ENCODE measurements at places on chromosomes 2 and 18. TPM values are rescaled to one million over a fixed set of nuclear protein-coding genes. Genes with fewer than 3 reads are reported as not detected.

Gene CROCC2
- polyA plus RNA-seq = not detected

Gene C2orf78
- not detected for polyA plus RNA-seq

DNA sequence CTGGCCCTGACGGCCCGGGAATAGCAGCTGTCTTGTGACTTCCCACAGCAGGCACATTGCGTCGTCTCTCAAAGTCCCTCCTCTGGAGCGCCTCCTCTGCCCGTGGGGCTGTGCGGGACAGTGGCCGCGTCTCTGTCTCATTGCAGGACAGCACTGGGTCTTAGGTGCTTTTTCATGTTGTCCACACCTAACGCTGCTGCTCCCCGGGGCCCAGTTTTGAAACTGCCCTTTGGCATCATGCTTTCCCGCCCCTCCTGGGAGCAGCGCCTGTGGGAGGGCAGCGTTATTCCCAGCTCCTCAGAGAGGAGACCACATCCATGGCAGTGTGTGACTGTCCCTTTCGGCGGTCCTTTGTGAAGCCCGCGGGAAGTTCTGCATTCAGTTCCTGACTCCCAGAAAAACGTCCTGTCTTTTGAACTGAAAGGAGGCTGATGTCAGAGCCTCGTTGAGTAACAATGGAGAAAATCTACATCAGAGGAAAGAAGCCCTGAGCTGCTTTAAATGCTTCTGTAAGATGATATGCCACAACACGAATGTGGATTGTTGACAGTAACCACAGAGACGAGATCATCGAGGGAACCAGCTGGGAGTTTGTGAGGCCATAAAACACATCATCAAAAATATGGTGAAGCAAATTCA lies 226.0 kb downstream of the FAM210A start:
- DNase-seq = no peak

GRCh38 chr2:85318222-85319074 lies 9.3 kb downstream of the TGOLN2 start:
- no peak for DNase-seq

DNA sequence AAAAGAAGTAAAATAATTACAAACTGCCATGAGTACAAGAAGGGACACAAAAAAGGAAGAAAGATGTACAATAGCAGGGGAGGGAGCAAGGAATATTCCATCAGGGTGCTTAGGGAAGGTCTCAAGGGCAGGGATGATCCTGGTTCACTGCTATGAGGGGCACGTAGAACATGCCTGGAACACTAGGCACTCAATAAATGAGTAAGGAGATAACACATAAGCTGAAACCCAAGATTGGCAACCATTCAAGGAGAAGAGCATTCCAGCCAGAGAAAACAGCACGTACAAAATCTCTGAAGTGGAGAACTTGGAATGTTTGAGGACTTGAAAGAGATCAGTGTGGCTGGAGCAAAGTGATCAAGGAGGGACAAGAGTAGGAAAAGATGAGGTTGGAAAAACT lies 103.2 kb downstream of the FAM161A start:
- no peak for DNase-seq

DNA sequence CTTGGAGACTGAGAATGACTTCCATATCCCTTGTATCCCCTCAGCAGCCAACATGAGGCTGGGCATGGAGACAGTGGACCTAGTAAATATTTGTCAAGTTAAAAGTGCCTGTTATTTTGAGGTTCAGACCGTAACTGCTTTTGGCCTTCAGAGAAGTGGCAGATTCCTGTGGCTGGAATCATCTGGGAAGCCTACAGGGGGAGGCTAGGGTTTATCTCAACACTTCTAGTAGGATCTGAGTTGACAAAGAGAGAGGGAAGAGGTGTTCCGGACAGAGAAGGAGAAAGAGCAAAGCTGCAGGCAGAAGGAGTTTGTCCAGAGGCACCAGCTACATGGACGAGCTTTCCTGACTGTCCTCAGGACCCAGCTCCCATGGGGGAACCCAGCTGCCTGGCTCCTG lies 27.0 kb downstream of the SLC14A2 start:
- no peak for DNase-seq

- no peak for DNase-seq
Observed at GRCh38 chr2:152815634-152816257, 97.3 kb downstream of the ARL6IP6 start.

GRCh38 chr2:149225446-149225845 lies 104.9 kb upstream of the LYPD6 start:
- no peak for DNase-seq

DNA sequence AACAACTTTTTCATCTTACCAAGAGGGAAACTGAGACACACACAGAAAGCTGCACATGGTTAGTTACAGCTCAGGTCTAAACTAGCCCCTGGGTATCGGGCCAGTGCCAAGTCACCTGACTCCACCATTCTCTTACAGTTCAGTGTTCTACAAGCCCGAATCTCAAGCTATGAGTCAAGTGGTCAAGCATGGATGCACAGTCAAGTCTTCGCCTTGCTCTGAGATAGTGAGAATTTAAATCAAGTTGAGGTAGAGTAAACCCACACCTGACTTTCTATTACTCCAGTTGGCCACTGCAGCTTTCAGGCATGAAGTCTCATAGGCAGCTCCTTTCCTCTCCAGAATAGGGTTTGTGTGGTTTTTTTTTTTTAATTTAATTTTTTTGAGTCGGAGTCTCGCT lies 34.5 kb upstream of the ARL5A start:
- DNase-seq = no peak
